CD4-positive, alpha-beta T cell treated with Interleukin-6 at 100 ng/mL for 8 hours (primary cell): ENCODE measurements at places on chromosomes 11 and 22.

DNA sequence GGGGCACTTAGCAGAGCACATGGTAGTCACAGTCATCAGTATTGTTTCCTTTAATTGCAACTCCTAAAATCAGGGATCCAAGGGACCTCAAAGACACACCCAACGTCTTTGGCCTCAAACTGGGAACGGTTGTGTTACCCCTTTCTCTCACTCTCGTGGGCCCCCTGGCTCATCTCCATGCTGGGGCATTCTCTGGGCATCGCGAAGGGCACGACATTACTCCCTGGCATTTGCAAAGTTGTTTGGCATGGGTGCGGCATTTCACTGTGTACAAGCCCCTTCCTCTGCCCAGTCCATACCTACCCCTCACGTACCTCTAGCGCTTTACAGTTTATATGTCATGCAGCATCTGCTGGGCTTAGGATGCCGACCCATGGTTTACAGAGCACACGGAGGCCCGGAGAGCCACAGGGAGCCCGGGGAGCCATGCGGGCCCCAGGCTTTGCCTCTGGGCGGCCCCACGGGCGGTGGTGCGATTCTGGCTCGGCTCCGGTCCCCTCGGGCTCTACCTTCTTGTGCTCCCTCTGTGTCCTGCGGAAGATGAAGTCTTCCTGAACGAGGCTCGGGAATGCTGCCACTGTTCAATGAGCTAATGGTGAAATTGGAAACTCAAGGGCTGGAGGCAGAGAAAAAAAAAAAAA is 21.9 kb upstream of the CACNG2 start:
- DNase-seq = no peak

DNA sequence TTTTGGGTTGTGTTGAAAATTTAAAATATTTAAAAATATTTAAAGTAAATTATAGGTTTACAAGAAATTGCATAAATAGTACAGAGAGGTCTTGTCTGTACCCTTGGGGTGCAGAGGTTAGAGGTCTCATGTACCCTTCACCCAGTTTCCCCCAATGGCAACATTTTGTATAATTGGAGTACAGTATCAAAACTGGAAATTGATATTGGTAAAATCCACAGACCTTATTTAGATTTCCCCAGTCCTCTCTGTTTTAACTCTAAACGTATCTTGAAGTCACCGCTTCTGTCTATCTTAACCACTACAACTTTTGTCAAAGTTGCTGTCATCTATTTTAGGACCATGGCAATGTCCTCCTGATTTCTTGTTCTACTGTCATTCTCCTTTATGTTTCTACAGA is 10.9 kb downstream of the THY1 start:
- no peak for DNase-seq

DNA sequence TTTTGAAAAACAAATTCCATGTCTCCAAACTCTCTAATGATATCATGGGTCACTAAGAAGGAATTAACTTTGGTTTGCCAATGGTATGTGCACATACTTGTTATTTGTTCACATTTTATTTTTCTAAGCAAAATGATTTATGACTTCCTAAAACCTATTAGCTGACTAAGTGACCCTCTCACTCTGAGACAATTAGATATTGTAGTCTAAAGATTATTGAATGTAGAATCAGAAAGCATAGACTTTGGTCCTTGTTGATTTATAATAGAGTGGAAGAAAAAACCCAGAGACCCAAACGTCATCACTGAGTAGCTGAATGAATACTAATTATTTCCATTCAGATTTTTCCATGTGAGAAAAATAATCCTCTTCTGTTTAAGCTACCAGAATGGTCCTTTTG is 243.5 kb upstream of the ANO3 start:
- DNase-seq = no peak

DNA sequence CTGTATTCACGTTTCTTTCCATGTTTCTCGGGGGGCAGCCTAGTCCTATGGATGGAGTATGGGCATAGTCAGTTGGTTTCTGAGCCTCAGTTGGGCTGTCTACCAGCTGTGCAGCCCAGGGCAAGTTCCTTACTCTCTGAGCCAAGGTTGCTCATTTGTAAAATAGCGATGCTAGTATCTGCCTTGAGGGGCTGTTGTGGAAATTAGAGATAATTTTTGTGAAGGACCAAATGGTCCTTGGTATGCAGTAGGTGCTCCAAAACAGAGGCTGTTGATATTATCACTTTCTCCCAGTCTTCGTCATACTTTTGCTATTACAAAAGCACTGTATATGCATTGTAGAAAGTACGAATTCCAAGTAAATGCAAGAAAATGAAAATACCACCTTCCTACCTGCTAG is 82.7 kb upstream of the MYOD1 start:
- DNase-seq = no peak

- no peak for DNase-seq
Observed at GRCh38 chr22:30315962-30316576, 10.7 kb downstream of the TBC1D10A start.

GRCh38 chr11:46948378-46949131 is 12.0 kb downstream of the CSTPP1 start:
- no peak for DNase-seq
